Dermis blood vessel endothelial cell (primary cell): ENCODE measurements at places on chromosomes 5 and 9. TPM values are rescaled to one million over a fixed set of nuclear protein-coding genes. Genes with fewer than 3 reads are reported as not detected.

Gene IQGAP2
- 2.4 and 2.7 TPM in 2 replicates for total RNA-seq

Gene IFNA21
- total RNA-seq, result not detected in 2 replicates

Gene SCGB3A2
- not detected in 2 replicates for total RNA-seq

Gene CTSV
- total RNA-seq, result under 0.01 and 2.1 TPM in 2 replicates

Gene ZNG1F
- 3.4 and 6.4 TPM in 2 replicates for total RNA-seq

Gene IL31RA
- total RNA-seq, result 0.19 TPM in 1 of 2 replicates, not detected in the other

- no peak for DNase-seq
Measured at GRCh38 chr9:73553295-73553694, 401.6 kb downstream of the ANXA1 start.

GRCh38 chr5:77924081-77924480 is 147.9 kb upstream of the TBCA start:
- DNase-seq, result no peak

DNA sequence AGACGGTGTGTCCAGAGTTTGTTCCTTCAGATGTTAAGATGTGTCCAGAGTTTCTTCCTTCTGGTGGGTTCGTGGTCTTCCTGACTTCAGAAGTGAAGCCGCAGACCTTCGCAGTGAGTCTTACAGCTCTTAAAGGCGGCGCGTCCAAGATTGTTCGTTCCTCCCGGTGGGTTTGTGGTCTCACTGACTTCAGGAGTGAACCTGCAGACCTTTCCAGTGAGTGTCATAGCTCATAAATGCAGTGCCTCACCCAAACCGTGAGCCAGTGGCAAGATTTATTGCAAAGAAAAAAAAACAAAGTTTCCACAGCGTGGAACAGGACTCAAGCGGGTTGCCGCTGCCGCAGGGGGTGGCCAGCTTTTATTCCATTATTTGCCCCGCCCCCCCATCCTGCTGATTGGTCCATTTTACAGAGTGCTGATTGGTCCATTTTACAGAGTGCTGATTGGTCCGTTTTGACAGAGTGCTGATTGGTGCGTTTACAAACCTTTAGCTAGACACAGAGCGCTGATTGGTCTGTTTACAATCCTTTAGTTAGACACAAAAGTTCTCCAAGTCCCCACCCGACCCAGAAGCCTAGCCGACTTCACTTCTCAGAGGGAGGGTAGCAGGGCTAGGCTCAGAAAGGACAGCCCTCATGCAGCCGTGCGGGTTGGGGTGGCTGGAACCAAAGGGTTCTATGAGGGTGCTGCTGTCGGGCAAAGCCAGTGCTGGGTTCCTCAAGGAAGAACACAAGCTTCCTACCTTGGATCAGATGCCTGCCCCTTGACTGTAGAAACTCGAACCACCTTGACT is 9.1 kb upstream of the RNF130 start:
- DNase-seq, result no peak

- peak; percentile 70 for DNase-seq
Measured at GRCh38 chr5:170809551-170809950, 26.0 kb downstream of the GABRP start.

- no peak for DNase-seq
Measured at GRCh38 chr9:72775570-72775969, 177.3 kb downstream of the ALDH1A1 start.

- no peak for DNase-seq
Measured at GRCh38 chr5:120599576-120599975, 135.5 kb downstream of the PRR16 start.

DNA sequence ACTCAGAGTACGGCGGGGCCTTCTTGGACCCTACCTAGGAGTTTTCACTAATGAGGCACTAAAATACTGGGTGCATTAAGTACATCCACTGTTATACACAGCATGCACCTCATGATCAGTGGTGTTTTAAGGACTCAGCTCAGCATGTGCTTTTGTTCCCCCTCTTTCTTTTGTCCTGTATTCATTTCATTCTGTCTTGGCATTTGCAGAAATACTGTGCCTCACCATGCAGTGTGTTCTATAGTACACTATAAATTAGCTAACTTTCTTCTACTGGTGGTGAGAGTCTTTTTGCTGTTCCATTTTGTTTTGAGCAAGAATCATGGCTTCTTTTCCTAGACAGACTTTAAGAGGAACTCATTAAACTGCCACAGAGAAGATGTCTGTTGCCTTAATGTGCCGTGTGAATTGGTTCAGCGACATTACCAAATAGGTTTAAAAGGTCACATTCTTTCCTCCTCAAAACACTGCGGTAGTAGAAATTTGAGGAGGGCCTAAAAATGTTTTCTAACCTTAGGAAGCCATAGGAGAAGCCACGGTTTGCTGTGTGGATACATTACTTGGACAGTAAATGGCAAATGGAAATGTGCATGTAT is 276.6 kb downstream of the MAST4 start:
- DNase-seq, result no peak

GRCh38 chr5:117245130-117245529 is 670.5 kb upstream of the SEMA6A start:
- no peak for DNase-seq

GRCh38 chr5:158419186-158419585 is 560.2 kb upstream of the CLINT1 start:
- DNase-seq, result no peak

DNA sequence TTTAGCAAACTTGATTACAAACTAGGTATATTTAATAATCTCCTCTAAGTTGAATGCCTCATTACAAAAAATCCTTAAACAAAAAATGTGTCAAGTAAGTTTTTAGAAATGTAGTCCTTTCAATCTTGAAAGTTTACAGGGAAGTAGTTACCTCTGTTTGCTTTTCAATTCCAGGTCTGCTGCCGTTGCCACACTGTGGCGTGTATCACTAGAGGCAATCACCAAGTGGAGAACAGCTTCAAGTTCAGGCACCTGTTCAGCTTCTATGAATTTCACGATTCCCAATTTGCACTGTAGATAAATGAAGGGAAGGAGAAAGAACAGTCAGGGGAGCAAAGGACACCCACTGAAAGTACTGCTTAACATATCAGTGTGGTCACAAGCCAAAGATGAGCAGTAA is 51.1 kb downstream of the ECPAS start:
- no peak for DNase-seq

DNA sequence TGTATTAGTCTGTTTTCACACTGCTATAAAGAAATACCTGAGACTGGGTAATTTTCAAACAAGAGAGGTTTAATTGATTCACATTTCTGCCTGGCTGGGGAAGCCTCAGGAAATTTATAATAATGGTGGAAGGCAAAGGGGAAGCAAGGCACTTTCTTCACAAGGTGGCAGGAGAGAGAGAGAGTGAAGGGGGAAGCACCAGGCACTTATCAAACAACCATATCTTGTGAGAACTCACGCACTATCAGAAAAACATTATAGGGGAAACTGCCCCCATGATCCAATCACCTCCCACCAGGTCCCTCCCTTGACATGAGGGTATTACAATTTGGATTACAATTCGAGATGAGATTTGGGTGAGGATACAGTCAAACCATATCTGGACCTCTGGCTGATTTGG is 34.7 kb downstream of the ADRB2 start:
- no peak for DNase-seq

DNA sequence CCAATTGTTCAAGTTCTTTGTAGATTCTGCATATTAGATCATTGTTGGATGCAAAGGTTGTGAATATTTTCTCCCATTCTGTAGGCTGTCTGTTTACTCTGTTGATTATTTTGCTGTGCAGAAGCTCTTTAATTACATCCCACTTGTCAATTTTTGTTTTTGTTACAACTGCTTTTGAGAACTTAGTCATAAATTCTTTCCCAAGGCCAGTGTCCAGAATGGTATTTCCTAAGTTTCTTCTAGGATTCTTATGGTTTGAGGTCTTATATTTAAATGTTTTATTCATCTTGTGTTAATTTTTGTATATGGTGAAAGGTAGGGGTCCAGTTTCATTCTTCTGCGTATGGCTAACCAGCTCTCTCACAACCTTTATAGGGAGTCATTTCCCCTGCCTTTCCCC is 116.5 kb downstream of the CPLANE1 start:
- no peak for DNase-seq

DNA sequence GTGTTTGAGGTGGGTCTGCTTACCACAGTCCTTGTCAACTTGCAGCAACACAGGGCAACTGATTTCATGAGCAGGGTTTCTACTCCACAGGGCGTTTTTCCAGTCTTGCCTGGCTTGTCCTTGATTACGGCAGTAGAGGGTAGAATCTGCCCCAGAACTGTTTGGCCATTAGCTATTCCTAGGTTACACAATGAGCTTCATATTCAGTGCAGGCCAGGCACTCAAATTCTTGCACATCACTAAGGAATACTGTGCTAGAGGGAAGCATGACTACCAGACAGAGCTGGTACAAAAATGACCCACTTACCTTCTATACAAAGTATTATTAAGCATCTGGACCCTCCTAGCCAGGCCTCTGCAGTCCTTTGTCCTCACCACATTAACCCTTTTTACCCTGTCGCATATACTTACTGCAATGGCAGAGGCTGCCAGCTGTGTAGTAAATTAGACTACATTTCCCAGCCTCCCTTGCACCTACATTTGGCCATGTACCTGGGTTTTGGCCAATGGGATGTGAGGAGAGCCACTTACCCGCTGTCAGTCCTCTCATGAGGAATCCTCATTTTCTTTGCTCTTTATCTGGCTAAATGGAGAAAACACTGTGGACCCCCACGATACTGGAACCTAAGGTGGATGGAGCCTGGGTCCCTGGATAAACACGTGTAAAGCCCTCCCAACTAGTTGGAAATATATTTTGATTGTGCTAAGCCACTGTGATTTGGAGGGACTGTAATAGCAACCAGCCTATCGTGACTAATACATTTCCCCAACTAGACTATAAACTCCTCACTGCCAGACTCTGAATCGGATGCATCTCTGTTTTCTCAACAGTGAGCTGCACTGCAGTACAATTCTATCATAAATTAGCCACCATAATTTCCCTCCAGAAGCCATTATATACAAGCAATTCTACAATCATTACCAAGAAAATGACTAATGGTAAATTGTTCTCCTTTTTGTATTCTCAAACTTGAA is 218.7 kb downstream of the GLIS3 start:
- DNase-seq, result no peak

- DNase-seq, result no peak
Measured at GRCh38 chr9:137017791-137018497, 10.1 kb downstream of the ABCA2 start.

GRCh38 chr9:89021154-89021803 is 30.0 kb downstream of the S1PR3 start:
- DNase-seq, result no peak

DNA sequence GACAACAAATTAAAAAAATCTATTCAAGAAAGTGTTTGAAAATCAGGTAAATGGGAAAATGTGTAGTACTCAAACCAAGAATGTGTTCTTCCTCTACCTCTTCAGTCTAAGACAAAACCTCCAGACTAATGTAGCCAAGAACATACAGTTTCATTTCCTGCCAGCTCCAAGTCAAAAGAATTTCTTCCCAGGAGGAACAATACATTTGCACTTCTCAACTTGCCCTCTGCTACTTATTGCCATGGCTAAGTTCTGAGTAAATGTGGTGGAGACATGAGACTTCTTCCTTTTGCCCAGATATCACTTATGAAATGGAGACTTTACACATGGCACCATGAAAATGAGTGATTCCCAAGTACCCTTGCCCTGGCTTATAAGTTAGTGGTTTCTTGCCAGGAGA is 2112.2 kb upstream of the C9orf72 start:
- no peak for DNase-seq

GRCh38 chr9:17795744-17796143 is 216.9 kb downstream of the SH3GL2 start:
- DNase-seq, result no peak

GRCh38 chr5:172733131-172733973 is 37.6 kb downstream of the DUSP1 start:
- peak; percentile 86 for DNase-seq
